ENCODE measurements at places on chromosomes 4 and X.

DNA sequence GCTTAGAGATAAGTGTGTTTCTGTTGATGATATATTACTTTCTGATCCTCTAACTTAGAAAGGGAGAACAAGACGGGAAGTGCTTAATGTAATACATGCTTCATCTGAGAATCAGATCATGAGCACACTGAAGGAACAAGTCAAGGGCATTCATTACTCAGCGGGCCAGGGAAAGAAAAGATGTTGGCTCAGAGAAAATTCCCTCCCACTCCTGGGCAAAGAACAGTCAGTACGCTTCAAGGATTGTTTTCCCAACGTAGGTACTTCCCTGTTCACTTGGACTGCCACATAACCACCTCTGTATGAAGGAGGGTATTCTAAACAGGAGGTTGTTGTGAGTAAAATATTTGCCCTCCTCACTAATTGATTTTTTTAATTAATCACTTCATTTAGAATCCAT lies 374.5 kb upstream of the FMR1 start:
- DNase-seq, result no peak

DNA sequence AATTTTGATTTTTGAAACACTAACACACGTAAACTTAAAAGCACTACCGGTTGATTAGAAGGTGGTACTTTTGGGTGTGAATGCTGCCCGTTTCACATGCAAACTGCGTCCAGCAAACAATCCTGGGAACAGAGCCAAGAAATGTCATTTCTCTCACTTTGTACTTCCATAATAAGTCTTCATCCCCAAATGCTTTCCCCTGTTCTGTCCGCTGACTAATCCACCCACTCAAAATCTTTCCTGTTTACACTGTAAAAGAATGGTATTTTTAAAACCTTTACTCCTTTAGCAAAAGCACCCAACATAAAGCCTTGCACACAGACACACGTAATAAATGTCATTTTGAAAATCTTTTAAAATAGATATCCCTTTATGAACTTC lies 39.1 kb upstream of the PDLIM5 start:
- DNase-seq, result no peak

GRCh38 chr4:182294451-182294850 lies 51.2 kb downstream of the TENM3 start:
- no peak for DNase-seq

DNA sequence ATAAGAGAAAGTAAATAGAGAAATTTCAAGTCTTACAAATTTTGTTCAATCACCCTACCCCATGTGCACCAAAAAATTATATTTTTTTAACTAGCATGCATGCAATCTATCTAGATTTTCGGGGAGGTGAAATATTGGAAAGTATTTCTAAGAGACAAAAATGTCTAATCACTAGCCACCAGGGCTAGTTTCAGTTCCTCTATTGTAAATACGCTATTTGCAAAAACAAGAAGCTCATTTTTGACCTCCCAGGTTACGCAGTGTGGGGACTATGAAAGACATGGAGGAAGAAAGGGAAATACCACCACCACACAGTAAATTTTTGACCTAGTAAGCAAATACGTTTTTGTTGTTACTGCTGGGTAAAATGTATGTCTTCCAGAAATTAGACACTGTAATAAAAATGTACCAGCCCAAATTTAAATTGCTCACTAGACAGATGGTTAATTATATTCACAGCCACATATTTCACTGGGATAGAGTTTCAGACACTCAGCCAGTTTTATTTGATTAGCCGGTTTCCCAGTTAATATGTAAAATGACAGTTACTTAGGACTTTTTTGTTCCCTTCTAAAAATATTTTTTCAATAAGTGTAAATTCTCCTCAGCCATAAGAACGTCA lies 2.2 kb downstream of the NEXMIF start:
- no peak for DNase-seq

- no peak for DNase-seq
These were observed 41.7 kb downstream of the RBM46 start for GRCh38 chr4:154822775-154823174.

DNA sequence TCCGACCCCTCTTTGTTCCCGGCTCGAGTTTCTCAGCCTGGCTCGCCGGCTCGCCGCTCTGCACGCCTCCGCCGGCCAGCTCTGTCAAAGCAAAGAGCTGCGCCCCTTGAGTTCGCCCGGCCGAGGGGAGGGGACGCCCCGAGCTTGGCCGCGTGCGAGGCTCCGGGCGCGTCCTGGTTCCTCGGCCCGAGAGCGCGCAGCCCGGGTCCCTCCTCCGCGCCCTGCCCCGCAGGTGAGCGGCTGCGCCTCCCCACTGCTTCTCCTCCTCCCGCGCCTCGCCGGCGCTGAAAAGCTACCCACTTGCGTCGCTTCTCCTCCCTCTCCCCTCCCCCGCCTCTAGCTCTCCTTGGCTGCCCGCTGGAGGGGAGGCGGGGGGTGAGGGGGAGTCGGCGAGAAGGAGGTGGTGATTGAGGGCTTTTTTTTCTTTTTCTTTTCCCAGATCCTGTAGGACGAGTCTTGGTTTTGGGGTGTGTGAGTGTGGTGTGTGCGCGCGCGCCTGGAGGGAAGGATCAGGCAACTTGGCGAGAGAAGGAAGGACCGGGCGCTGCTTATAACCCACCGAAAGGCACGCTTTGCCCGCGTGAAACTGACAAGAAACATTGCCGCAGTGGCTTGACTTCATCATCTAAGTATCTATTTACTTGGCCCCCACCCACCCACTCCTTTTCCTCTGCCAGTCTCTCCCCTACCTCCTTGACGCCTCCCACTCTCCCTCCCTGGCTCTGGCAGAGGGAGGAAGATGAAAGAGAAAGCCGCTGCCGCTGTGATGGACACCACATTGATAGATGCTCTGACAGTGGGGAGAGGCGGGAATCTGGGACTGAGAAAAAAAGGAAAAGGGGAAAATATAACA lies at the start of gene LEF1:
TSS of gene LEF1 (minus strand) at position 262 of the 853 bp plus-strand sequence. CDS start 1,165 bp downstream, outside the sequence.
- no peak for DNase-seq

DNA sequence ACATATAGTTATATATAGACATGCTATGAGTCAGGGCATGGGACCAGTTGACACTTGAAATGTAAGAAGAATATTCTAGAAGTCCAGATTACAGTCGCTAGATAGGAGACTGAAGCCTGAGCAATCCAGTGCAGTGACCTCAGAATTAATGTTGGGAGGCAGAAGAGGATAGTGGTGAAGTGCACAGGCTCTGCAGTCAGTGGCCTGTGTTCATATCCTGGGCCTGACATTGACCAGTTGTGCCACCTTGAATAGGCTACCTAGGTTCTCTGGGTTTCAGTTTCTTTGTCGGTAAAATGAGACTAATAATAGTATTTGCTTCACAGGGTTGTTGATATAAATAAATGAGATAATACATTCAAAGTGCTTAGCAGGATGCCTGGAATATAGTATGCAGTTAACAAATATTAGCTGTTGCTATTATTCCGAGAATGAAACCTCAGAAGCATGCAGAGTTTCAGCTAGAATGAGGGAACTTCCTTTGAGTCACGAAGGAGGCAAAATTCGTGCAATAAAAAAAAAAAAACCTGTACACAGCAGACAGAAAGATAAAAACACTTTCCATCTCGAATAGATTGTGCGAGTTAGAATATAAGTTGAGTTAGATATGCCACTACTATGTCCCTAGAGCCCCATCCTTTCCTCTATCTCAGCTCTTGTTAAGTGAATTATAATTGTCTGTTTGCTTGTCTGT lies 4.0 kb upstream of the SH2D1A start:
- no peak for DNase-seq

All from Panc1 (cell line).